ENCODE measurements at places on chromosomes 4 and X.

DNA sequence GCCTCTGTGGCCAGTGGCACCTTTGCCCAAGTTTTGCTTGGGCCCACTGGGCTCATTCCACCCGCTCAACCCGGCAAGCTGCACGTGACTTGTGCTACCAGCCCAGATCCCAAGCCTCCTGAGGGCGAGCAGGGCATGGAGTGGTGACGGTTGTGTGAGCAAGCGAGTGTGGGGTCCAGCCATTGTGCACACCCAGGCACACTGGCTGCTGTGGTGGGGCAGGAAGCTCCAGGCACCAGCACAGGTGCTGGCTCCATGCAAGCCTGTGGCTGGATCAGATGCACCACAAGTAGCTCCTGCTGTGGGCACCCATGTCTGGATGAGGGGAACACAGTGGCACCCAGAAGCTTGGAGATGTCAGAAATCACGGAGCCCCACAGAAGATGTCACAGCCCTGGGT lies 557.0 kb upstream of the GNPDA2 start:
- DNase-seq: peak; percentile 13

- no peak for DNase-seq
These were observed 70.3 kb downstream of the ACOX3 start for GRCh38 chr4:8370106-8370787.

DNA sequence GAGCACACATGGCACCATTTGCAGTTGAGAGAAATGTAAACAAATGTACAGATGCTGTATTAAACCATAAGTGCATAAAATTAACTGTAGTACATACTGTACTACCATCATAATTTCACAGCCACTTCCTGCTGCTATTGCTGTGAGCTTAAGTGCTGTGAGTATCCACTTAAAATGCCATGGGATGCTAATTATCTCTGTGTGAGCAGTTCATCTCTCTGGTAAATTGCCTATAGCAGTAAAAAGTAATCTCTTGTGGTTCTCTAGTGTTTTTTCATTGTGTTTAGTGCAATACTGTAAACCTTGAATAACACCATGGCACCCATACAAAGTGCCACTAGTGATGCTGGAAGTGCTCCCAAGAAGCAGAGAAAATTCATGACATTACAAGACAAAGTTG lies 9.9 kb upstream of the SCOC start:
- DNase-seq: no peak

- peak; percentile 73 for DNase-seq
These were observed 168.7 kb upstream of the HAND2 start for GRCh38 chr4:173698557-173699262.

- no peak for DNase-seq
These were observed 22.9 kb downstream of the WFS1 start for GRCh38 chr4:6292376-6293096.

DNA sequence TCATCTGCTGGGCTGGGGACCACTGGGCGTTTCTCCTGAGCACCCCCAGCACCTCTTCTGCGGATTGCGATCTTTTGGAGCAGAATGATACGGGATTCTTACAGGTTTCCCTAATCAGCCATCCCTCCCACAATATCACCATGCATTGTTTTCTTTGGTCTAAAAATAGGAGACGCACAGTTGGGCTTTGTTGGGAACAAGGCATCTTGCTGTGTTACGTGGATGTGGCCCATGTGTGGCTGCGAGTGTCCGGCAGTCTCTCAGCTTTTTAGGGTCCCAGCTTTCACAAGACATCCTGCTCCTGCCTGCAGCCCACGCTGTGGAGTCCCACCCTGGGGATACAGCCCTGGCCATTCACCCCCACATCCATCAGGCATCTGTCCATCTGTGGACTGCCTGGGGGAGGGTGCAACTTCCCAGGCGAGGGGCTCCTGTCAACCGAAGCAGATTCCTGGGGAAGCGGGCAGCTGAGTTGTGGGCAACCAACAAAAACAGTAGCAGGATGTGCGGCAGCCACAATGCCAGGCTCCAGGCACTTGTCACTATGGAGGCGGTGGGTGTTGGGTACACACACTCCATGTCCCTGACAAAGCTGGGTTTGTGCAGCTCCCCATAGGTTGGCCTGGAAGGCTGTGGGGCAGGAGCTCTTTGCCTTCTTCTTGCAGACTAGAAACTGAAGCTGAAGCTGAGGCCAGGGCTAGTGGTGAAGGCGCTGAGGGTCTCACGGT lies 185.5 kb upstream of the PSAPL1 start:
- no peak for DNase-seq

DNA sequence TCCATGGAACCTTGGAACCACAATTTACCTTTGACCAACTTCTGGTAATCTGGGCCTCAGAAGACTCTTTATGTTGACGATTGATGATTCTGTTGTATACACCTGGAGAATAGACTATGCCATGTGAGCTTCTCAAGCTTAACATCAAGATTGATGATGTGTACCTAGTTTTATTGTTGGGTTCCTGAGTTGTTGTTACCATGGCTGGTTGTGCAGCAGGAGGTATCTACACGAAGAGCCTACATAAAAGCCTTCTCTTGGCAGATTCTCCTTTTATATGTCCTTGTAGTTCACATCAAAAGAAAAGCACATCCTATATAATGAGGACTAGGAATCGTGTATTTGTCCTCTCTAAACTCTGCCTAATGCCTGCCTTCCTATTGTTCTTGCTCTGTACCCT lies 272.0 kb downstream of the DTHD1 start:
- DNase-seq: no peak
